ENCODE measurements at places on chromosomes 13 and 19.

DNA sequence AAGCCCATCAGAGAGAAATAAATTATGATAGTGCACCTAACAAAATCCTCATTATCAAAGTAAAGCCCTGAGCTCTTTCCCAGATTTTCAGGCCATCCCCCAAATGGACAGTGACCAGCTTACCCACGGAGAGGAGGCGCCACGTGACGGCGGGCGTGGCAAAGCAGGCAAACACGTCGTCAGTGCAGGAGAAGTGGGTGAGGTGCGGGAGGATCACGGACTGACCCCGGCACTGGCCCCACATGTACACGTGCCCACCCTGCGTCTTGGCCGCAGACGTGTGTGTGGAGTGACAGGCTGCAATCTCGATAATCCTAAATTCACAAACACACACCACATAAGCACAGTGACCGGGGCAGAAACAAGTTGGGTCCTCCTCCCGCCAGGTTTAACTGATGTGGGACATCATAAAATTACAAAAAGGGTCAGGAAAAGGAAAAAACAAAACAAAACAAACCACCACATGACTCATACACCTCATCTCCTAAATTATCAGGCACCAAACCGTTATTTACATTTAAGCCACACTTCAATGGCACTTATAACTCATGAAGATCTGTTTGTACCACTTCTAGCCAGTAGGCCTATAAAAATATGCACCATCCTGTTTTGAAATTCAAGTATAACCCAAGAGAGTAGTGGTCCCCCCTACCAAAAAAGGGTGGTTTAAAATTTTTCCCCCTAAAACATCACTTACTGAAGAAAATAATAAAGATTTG, 30.1 kb downstream of the RCBTB2 start:
- no peak for DNase-seq

DNA sequence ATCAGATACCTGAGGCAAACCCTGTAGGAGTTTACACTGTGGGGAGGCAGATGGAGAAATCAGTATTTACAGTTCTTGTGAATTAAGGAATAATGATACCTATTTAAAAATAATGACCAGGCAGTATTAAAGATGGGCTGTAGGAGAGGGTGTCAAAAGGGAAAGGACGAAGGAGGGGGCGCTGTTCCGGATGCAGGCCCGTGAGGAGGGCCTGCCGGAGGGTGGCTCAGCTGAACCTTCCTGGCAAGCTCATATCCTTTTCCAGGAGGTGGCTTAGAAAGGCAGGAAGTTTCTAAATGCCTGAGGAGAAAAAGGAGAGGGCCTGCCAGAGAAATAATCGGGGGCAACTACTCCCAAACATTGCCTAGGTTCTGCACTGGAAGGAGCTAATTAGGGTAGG, 46.6 kb downstream of the MBNL2 start:
- no peak for DNase-seq

- no peak for DNase-seq
These were observed 39.1 kb downstream of the ERICH6B start for GRCh38 chr13:45576466-45576865.

DNA sequence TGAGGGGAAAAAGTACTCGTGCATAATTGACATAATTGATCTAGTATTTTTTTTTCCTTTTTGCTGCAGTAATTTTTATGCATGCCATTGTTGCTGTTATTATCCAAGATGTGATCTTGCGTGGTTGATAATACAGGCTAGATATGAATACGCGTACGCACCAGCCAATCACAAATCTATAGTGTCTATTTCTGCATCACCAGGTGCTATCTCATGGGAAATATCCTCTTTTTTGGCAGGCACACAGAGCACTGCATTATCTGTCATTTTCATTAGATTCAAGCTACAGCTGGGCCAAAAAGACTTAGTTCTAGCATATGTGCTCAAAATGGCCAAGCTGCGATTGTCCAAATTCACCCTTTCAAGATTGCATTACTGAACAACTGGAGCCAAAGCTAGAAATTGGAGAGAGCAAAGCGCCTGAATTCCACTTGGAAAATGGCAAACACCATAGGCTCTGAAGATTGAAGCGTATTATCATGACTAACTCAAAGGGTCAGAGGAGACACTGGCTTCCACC, 181.1 kb downstream of the TSHZ3 start:
- no peak for DNase-seq

Measured in NCI-H1930 (cell line).